Activated effector memory CD4-positive, alpha-beta T cell treated with Interleukin-2 at 50 U/mL for 16 hours (primary cell): ENCODE measurements at places on chromosomes 13 and 19.

DNA sequence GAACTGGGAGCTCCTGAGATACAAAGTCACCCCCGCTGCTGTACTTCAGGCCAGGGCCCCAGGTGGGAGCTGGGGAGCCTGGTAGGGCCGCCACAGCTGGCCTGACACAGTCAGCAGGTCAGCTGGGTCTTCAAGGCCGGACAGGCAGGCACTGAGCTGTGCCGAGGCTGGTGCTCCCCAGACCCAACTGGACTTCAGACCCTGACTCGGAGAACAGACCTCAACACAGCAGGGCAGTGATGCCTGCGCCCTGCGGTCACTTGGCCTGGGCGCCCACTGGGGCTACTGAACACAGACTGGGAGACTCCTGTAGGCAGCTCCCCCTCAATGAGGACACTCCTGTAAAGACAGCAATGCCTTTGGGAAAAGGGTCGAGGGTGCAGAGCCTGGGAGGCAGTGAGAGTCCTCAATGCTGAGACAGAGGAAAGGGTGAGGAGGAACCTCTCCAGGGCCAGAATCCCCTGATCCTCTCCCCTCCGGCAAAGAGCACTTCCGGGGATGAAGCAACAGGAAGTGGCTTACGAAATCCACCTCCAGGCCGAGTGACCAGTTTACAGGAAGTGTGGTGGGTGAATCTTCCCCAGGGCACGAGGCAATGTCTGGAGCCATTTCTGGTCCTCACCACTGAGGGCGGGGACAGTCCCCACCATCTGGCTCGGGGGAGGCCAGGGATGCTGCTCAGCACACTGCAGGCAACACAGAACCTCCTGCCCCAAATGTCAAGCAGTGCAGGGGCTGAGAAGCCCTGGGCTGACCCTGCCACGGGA lies 40.8 kb upstream of the ISYNA1 start:
- DNase-seq: peak; percentile 31

DNA sequence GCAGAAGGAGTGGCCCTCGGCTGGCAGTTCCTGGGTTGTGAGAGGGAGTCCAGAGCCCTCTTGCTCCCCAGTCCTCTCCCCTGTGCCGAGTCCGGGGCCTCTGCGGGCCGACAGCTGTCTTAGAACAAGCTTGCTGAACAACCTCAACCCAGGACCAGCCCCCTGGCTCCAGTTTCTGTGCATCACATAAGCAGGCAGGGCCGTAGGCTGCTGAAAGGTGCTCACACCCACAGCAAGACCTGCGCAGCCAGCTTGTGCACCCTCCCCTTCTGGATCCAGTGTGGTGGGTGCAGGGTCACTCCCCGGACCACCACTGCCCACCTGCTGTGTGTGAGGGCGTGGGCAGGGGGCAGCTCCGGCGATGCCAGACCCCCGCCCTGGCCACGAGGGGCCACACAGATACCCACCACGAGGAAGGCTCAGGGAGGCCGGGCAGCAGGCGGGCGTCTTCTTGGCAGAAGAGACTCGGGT lies 25.2 kb upstream of the F7 start:
- DNase-seq: no peak

- DNase-seq: no peak
These were observed 237.2 kb upstream of the SPRY2 start for GRCh38 chr13:80577926-80578670.

DNA sequence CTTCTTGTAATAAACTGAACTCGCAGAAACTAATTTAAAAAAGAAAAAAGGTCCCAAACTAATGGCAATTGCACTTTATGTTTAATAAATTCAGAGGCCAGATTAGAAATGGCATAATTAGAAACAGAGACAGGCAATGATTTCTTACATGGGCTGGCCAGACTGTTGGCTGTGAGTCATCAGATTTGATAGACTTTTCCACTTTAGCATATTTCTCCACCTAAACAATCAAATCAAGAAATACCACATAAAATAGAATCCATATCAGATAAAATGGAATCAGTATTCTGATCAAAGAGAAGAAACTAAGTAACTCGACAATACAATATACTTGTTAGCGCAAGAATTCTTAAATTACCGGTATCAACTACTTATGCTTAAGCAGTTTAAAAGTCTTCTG lies 29.0 kb downstream of the EXOSC8 start:
- no peak for DNase-seq

- DNase-seq: no peak
These were observed 4.4 kb downstream of the CRTC1 start for GRCh38 chr19:18687740-18688465.

DNA sequence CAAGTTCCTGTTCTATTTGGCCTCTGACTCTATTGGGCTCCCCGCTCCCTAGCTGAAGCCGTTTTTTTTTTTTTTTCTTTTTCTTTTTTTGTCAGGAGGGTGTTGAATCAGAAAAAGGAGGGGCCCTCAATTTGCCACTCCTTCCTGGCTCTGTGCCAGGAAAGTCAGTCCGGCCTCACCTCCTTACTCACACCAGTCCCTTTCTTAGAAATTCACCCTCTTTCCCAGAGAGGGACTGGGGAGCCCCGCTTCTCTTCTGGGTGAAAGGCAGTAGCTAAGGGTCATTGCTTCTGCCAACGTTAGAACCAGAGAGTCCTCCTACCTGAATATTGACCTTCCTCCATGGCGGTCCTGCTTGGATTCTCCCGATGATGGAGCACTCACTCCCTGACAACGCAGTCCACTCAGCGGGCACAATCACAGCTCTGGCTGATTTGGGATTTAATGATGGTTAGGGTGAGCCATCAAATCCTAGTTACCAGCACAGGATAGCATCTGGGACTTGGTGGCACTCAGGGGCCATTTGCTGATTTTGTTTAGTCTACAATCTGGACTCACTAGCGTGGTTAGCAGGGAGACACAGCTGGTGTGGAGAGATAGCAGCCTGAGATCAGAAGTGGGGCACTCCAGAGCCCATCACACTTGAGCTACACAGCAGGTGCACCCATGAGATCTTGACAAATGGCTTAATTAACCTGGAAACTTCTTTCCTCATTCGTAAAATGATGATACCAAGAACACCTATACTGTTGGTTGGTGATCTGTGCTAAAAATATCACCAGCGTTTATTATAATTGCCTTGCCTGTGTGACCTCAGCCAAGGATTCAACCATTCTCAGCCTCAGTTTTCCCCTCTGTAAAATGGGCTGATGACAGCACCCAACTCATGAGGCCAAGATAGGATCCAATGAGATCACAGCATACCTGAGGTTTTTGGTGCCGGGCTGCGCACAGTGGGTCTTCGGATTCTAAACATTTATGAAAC lies 2.2 kb downstream of the FCER2 start:
- no peak for DNase-seq
